ENCODE measurements at places on chromosomes 16 and 17.

GRCh38 chr17:41683441-41684007, 5.2 kb upstream of the EIF1 start:
- no peak for DNase-seq

- no peak for DNase-seq
Measured at GRCh38 chr17:14417336-14417735, 116.5 kb downstream of the HS3ST3B1 start.

- no peak for DNase-seq
Measured at GRCh38 chr17:19868079-19868395, 301 bp upstream of the ULK2 start.

DNA sequence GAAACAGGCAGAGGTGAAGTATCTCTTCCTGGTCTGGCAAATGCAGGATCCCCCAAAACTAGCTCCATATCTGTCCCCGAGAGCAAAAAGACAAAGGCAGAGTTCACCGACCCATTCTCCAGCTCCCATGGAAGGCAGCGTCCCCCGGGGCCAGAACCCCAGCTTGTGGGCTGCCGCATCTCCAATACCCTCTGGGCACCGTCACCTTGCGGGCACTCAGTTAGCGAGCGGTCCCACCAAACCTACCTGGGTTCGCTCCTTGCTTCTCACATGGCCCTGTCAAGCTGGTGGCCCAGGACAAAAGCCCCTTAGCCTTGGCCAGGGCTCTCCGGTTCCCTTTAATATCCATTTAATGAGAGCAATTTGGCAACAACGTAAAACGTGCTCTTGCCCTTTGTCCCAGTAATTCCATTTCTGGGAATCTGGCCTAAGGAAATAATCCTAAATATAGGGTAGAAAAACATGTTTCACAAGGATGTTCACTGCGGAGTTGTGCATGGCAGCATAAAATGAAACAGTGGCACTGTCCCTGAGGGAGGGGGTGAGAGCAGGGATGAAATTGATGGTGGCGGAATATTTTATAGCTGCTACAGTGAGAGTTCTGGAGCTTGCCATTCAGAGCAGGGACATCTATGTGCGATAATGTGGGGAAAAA, 157.1 kb downstream of the CMIP start:
- DNase-seq: no peak
